ENCODE measurements at places on chromosomes 7 and 10.

DNA sequence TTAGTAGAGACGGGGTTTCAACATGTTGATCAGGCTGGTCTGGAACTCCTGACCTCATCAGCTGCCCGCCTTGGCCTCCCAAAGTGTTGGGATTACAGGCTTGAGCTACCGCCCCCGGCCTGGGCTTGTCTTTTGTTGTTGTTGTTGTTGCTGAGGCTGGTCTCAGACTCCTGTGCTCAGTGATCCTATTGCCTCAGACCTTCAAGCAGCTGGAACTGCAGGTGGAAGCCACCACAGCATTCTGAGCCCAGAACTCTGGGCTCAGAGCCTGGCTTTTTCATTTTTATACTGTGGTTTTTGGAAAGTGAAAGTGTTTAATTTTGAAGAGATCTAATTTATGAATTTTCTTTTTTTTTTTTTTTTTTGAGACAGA lies 16.2 kb upstream of the DNAJB6 start:
- no peak for DNase-seq

- peak; percentile 16 for DNase-seq
Measured at GRCh38 chr10:93751832-93752231, 5.9 kb upstream of the LGI1 start.

- DNase-seq: no peak
Measured at GRCh38 chr10:116826803-116827202, 22.5 kb upstream of the ENO4 start.

DNA sequence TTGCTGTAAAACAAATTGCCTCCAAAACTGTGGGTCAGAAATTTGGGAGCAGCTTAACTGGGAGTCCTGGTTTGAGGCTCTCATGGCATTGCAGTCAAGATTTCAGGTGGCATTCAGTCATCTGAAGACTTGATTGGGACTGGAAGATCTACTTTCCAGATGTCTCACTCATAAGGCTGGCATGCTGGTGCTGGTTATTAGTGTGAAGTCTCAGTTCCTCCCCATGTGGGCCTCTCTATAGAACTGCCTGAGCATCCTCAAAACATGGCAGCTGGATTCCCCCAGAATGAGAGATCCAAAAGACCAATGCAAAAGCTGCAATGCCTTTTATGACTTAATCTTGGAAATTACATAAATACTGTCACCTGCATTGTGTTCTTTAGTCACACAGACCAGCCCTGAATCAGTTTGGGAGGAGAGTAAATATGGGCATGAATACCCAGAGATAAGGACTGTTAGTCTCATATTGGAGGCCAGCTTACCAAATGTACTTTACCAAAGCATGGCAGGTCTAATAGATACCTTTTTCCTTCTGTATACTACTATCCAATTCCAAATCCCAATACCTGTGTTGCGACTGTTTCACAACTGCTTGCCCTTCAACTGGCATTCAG lies 6.5 kb upstream of the HERPUD2 start:
- no peak for DNase-seq

GRCh38 chr10:124701881-124702656 lies 42.1 kb downstream of the FAM53B start:
- peak; percentile 43 for DNase-seq

- DNase-seq: no peak
Measured at GRCh38 chr10:89916468-89917215, 215.3 kb downstream of the KIF20B start.

DNA sequence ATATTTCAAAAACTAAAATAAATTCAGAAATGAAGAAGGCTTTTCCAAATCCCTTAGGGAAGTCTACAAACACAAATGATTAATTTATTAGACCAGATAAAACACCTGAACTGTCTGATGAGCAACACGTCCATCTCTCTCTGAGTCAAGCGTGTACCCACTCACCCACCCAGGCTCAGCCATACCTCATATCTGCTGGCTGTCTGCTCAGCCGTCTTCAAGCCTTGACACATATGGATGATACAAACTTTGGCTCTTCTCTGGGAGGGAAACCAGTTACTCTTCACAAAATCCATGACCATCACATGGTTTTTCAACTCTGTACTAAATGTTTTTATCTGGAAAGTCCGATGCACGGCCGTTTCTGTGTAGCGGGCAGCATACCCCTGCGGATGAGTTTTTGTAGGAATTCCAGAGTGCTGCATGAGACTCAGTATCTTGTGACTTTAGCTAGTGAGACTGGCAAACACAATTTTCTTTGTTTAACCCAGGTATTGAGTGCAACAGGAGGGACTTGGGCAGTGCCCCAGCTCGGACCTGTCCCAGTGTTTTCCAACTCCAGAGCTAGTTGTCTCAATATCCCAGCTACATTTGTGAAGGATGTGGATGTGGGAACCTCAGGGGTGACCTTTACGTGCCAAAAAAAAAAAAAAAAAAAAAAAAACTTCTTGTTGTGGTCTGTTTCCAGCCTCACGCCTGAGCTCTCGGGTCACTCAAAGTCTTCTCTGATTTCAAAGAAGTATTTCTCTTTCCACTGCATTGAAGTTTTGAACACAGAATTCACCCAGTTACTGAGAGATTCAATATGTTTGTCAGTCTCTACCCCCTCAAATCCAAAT lies at the start of gene C10orf90:
Gene C10orf90, minus strand, starts transcription at position 638 of the 839 bp plus-strand sequence. Its CDS starts 213 bp downstream, at position 425.
- DNase-seq: no peak

GRCh38 chr10:130399425-130399950 lies 263.3 kb downstream of the GLRX3 start:
- DNase-seq: no peak

DNA sequence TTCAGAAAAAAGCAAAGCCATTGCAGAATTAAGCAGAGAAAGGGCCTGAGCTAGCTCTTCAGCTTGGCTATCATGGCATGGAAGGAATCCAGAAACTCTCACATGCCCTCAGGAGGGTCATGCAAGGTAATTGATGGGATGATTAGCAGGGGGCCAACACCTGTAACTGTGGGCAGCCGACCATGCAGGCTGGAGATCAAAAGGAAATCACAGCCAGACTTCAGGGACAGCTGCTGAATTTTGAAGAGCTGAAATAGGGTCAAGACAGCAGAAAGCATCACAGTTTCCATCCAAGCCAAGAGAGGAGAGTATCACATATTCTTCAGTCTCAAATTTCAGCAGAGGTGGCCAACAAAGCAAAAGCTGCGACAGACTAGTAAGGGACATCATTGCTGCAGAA lies 239.6 kb upstream of the STEAP1 start:
- DNase-seq: no peak

GRCh38 chr10:70115948-70116682 lies 16.5 kb downstream of the AIFM2 start:
- peak; percentile 66 for DNase-seq

GRCh38 chr7:69640216-69640615 lies 41.9 kb downstream of the AUTS2 start:
- no peak for DNase-seq

DNA sequence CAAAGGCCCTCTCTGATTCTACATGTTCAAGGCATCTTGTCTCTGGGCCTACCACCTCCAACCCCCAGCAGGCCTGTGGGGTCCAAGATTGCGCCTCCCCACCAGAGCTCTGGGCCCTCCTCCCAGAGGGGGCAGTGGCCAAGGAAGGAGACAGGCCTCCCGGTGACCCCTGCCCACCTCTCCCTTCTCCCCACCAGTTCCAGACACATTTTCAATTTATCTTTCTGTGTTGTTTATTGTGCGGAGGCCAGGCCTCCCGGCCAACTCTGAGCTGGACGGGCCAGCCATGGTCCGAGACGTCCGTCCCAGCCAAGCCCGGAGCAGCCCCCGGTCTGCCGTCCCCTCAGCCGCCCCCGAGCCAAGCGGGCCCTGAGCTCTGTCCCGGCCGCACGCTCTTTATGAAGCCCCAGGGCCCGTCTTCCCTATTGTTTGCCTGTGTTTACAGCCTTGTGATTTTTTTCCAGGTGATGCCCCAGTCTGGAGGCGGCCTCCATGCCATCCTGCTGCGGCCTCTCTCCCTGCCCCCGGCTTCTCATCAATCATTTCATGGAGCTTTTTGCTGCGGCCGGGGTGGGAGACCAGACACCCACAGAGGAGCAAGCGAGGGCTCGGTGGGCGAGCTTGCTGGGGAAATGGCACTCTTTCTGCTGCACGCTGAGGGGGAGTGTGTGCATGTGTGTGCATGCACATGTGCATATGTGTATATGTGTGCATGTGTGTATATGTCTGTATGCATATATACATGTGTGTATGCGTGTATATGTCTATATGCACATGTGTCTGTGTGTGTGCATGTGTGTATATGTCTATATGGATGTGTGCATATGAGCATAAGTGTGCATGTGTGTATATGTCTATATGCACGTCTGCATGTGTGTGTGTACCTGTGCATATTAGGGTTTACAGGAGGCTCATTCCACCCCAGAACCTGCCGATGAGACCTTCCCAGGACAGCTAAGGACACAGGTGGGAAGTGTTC lies 52.7 kb upstream of the ELN start:
- DNase-seq: no peak

GRCh38 chr10:25758041-25758457 lies 176.0 kb upstream of the MYO3A start:
- DNase-seq: no peak

- no peak for DNase-seq
Measured at GRCh38 chr7:92729751-92730150, 106.6 kb downstream of the CDK6 start.

DNA sequence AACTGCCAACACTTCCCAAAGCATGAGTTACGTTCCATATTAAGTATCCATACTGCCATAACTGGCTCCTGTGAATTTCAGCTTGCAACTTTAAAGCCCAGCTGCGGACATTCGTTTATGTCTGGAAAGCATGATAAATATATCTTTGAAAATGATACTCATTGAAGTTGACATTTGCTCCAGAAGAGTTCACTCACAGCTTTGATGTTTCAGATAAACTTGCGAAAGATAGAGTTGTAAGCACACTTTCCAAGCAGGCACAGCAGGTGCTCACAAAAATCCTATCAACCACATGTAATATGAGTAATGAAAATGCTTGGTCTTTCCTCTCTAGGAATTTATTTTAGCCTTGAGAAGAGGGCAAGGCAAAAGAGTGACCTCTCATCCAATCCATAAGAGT lies 4.5 kb downstream of the CHCHD3 start:
- no peak for DNase-seq

DNA sequence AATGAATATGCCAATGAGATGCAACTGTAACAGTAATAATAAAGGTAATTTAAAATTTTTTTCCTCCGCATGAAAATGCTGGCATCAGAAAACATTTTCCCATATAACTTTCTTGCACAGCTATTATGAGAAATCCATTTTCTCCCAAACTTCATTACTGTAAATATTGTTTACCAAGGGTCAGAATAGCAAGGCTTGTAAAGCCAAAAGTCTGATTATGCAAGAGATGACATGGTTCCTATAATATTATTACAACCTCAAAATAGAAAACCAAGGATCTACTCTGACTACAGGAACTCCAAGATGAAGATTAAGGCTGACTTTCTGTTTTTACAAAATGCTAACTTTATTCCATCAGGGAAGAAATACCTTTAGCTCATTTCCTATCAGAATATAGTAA lies 162.7 kb upstream of the CDK1 start:
- DNase-seq: no peak

- DNase-seq: no peak
Measured at GRCh38 chr10:47300429-47300931, 483 bp downstream of the GDF10 start.

DNA sequence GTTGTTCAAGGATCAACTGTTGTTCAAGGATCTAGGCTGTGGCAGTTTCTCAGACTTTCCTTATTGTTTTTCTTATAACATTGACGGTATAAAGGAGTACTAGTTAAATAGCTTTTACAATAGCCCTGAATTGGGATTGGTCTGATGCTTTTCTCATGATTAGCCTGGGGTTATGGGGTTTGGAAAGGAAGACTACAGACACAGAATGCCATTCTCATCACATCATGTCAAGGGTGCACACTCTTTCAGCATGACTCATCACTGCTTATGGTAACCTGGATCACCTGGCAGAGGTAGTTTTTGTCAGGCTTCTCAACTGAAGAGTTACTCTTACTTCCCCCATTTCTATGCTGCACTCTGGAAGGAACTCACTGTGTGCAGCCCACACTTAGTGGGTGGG lies 194.2 kb upstream of the NPSR1 start:
- DNase-seq: no peak

DNA sequence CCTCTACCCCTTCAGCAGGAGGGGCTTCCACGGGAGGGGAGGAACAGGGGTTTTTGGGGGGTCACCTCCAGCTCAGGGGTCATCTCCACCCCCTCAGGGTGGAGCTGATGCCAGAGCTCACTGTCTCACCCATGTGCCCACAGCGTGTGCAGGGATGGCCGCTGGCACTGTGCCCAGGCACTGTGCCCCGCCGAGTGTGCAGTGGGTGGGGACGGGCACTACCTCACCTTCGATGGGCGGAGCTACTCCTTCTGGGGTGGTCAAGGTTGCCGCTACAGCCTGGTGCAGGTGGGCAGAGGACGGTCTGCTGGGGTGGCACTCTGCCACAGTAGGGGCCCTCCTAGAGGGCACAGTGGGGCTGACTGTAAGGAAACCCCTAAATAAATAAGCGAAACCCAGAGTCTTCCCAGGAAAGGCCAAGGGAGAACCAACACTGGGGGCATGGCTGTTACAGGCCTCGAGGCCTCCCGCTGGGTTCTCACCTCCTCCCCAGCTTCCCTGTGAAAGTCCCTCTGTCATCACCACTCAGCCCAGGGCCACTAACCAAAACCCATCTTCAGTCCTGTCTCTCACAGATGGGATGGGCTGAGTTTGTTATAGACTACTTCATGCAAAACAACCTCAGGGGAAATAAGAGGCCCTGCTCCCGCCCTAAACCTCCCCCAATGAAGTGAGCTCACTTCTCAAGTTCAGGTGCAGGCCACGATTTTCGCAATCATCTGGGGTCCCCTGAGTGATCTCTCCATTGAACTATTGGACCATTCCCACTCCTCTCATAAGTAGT lies 7.4 kb upstream of the ZNF467 start:
- DNase-seq: no peak

DNA sequence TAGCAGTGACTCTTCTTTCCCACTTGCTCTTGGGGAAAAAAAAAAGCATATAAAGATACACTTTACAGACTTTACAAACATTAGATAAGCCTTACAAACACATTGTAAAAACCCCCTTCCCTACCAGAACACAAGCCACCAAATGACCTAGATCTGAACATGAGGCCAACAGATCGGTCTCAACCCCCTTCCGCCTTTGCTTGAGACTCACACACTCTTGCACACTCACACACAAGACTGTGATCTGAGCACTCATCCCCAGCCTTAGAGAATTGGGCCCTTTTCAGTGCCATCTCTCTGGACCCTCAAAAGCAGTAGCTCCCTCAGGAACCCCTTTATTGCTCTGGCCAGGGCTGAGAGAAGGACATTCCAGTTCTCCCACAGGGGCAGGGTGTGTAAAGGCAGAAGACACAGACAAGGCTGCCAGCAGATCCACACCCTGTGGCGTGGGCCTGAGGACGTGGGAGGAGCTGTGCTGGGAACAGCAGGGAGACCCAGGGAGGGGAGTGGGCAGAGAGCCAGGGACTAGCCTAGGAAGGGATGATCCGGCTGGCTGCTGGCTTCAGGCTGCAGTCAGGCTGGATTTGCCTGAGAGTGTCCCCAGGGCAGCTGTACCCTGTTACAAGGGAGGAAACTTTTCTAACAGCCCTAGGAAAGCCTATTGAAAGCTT lies 206.7 kb downstream of the KIAA1217 start:
- DNase-seq: no peak

GRCh38 chr7:12909483-12909882 lies 222.1 kb downstream of the ARL4A start:
- DNase-seq: no peak

Data from CD4-positive, alpha-beta T cell treated with Interleukin-6 for 4 hours (primary cell).